ENCODE measurements at places on chromosomes 3 and 15.

DNA sequence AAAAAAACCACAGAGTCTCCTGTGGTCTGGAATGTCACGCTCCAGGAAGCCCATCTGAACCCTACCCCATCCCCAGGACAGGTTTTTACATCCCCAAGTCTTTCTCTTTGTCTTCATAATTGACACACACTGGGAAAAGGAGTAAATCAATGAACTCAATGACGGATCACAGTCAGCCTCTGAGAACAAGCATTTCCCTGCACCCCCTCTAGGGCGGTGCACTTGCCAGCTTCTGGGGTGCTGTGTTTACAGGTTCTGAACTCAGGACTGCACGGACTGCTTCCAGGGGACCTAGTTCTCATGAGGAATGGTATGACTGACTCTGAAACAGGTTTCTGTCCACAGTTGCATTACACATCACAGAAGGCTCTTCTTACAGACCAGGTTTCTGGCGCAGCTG, 81.1 kb downstream of the NUP210 start:
- DNase-seq = no peak

GRCh38 chr15:38576261-38576660, 11.6 kb upstream of the RASGRP1 start:
- no peak for DNase-seq

DNA sequence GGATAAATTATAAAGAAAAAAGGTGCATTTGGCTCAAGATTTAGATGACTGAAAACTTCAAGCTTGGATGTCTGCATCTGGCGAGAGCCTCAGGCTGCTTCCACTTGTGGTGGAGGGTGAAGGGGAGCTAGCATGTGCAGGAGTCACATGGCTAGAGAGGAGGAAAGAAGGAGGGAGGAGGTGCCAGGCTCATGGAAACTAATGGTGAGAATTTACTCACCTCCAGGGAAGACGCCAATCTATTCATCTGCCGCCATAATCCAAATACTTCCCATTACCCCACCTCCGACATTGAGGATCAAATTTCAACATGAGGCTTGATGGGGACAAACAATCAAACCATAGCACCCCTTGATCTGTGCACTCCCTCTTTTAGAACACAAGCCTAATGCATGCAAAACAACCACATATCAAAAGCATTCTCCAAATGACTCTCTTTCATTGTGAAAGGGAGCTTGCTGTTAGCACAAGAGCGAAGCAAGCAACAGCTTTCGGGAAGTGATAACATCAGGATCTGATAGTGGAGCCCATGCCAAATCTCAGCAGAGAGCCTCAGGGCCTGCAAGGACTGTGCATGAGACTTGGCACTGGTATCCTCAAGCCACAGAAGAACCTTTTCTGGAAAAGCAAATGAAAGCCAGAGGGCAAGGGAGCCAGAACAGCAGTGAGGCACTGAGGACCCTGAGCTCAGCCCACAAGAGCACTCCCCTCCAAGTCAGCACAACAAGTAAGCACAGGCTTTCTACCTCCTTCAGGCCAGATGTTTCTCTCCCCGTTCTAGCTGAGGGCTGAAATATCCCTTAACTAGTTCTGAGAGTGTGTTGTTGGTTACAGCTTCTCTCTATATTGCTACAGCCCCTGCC, 50.2 kb upstream of the THBS1 start:
- no peak for DNase-seq

DNA sequence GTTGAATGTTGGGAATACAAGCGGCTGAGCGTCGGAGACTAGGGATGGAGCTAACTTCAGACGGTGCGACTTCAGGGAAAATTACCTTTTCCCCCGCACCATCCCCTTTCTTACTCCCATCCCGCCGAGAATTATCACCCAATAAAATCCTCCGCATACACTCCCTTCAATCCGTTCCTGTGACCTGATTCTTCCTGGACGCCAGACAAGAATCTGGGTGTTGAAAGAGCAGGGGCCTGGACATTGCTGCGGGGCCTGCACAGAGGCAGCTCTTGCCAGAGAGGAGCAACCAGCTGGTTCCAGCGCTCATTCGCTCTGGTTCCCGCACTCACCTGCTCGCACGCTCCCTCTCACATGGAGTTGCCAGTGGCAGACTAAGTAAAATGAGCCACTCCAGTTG, 241.9 kb downstream of the ALCAM start:
- DNase-seq = no peak

DNA sequence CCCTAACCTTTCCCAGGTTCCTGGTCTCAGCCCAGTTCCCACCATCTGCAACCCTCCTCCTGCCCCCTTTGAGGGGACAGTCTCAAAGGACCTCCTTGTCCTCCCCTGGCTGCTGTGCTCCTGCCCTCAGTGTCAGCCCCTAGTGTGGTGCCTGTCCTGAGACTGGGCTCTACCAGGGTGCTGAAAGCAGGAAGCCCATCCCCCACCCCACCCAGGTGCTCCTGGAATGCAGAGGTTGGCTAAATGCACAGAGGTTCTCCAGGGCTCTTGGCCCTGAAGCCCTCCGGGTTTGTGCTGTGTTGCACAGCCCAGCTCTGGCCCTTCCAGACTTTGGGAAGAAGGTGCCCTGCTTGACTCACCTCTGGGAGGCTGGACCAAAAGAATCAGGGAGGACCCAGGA, 21.8 kb downstream of the C3orf18 start:
- DNase-seq = no peak

- DNase-seq = no peak
These were observed 319.2 kb downstream of the SLC9A9 start for GRCh38 chr3:143529018-143529478.

DNA sequence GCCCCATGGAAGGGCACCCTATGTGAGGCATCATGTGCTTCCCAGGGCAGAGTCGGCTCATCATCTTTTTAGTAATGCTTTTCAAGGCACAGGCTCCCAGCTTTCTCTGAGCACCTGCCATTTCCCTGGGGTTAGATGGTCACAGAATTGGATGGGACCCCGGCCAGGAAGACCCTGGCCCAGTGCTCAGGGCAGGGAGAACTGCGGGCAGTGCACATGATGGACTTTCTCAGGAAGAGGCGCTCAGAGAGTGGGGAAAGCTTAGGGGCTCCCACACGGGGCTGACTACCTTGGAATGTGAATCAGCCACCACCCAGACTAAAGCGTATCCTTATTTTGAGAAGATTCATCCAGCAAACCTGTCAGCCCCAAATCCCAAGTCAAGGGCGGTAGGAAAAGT, 16.5 kb upstream of the SKOR1 start:
- no peak for DNase-seq

DNA sequence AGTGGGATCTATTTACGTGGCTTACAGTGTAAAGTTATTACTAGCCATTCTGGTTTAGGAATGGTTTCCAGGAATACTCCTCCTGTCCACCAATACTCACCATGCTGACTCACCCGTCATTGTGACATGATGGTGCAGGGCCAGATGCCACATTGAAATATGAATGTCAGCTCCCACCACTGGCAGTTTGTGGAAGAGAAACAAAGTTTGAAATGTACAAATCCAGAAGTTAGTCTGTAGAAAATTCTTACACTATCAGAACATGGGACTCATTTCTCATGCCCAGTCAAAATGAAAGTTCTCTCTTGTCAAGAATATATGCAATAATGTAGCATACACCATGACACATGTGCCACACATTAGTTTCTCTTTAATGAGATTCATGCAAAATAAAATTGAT, 14.4 kb upstream of the TSPAN3 start:
- DNase-seq = no peak

DNA sequence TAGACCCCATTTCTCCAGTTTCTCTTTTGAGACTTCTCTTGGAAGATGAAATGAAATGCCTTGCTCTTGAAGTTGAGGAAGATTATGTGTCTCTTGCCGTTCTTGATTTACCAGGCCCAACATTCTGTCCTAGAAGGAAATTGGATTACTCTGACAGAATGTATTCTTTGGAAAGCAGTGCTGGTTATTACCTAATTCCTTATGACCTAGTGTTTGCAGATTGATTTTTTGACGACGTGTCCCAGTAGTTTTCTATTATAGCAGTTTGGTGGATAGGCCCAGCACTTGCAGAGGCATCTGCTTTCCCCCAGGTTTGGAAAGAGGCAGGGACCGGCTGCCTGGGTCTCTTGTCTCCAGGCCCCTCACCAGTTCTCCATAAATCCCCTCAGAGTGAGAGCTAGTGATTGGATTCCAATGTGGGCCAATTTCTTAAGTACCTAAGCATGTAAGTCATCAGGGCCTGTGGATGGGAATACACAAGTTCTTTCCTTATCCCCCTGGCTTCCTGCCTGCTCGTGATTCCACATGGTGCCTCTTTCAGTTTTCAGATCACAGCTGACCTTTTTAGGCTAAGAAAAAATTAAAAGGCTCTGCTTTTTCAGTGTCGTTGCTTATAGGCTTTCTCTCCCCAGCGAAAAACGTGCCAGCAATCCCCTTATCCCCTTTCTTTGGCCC, 50.2 kb downstream of the EPHB3 start:
- DNase-seq = no peak

GRCh38 chr15:55741833-55742497, 987 bp downstream of the PRTG start:
- DNase-seq = no peak

DNA sequence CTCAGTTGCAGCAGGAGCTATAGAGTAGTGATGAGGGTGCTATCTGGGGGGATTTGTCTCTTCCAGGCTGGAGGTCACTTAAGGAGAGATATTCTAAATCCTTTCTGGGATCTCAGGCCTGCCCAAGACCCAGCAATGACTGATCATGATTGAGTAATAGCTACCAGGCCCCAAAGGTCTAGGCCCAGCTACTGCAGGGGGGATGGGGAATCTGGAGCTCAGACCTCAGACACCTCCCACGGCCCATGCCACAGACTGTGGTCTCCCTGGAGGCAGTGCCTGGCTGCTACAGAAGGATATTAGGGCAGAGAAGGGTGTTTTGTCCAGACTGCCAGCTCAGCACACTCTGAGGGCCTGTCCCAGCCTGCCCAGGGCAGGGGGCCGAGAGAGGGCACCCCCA, 6.9 kb downstream of the SLC38A3 start:
- no peak for DNase-seq

- no peak for DNase-seq
These were observed 124.8 kb downstream of the NEK10 start for GRCh38 chr3:27244374-27244773.

GRCh38 chr3:146326875-146327543, 76.1 kb upstream of the PLSCR4 start:
- peak; percentile 57 for DNase-seq

- DNase-seq = peak; percentile 82
These were observed 5.3 kb upstream of the SPESP1 start for GRCh38 chr15:68924866-68925560.

GRCh38 chr3:32392536-32393302, 1.1 kb downstream of the CMTM7 start:
- DNase-seq = no peak

GRCh38 chr3:190005343-190006113, 115.2 kb downstream of the P3H2 start:
- DNase-seq = no peak

GRCh38 chr15:62896380-62896866, 146.1 kb upstream of the TPM1 start:
- DNase-seq = peak; percentile 77

- no peak for DNase-seq
These were observed 45.1 kb downstream of the SGO1 start for GRCh38 chr3:20140881-20141280.

GRCh38 chr3:149209431-149209830, 12.2 kb downstream of the CP start:
- no peak for DNase-seq

- DNase-seq = no peak
These were observed 63.5 kb upstream of the ADPGK start for GRCh38 chr15:72847033-72847432.

GRCh38 chr15:56693761-56694160, 39.5 kb downstream of the ZNF280D start:
- DNase-seq = no peak

DNA sequence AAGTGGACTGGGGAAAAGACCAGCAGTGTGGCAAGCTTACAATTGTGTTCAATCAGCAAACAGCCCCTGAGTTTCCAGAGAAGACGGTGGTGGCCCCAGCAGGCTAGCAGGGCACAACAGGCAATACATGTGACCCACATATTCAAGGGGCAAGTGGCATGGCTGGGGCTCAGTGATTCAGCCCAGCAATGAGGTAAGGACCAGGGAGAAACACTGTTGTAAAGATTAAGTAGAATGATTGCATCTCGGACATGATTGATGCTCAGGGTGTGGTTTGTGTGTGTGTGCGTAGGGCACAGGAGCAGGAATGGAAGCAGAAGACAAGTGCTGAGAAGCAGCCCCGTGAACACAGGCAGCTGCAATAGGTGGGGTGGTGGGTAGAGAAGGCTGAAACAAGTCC, 37.9 kb downstream of the KLHL6 start:
- DNase-seq = no peak

DNA sequence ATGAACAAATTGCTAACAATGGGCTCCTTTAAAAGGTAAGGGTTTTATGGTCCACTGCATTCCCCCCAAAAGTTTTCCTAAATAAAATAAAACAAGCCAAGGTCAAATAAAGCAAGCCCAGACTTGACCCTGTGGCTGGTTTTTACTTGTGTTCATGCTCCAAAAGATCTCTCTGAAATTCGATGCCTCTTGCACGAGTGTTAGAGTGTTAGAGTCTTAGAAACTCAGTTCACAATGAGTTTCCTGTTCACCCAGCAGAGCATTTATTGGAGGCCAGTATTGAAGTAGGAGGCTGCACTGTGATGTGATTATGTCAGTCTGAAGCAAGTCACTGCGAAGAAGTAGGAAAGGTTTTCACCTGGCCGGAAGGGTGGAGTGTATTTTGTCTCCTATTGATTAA, 59.9 kb upstream of the LRTM1 start:
- DNase-seq = no peak

DNA sequence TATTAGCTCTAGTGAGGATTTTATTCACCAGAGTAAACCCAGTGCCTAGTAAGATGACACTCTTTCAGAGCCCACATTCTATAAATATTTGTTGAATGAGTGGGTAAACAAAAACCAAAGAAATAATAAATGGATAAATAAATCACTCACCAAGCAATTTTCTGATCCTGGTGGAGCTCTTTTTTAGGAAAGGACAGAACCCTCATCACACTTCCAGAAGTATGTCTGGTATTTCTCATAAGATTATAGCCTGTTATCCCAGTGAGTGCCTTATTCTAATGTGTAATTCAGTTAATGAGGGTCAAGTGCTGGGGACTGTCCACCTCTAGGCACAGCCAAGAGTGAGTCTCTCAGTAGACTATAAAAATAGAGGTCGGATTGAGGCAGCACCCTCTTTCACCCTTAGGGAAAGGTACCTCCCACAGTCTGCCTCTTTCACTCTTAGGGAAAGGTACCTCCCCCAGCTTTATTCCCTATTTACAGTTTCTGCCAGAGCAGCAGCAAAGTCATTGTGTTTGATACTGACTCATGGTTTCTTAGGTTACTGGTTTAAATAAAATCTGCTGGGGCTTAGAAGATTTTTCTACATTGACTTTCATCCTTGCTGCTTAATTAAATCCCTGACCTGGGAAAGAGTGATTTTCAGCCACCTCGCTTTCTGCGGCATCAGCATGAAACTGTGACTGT, 145.0 kb downstream of the STAC start:
- DNase-seq = no peak

GRCh38 chr3:107208796-107209195, 168.4 kb upstream of the CCDC54 start:
- DNase-seq = no peak

- DNase-seq = no peak
These were observed 117.6 kb downstream of the CHDH start for GRCh38 chr3:53728606-53729005.
